T follicular helper cell (primary cell): ENCODE measurements at places on chromosomes 7 and 10.

- no peak for DNase-seq
These were observed 241.6 kb upstream of the MKI67 start for GRCh38 chr10:128367807-128368206.

GRCh38 chr7:18518555-18518954 is 23.0 kb downstream of the HDAC9 start:
- no peak for DNase-seq

GRCh38 chr7:43072530-43072929 is 39.9 kb upstream of the HECW1 start:
- DNase-seq, result no peak

DNA sequence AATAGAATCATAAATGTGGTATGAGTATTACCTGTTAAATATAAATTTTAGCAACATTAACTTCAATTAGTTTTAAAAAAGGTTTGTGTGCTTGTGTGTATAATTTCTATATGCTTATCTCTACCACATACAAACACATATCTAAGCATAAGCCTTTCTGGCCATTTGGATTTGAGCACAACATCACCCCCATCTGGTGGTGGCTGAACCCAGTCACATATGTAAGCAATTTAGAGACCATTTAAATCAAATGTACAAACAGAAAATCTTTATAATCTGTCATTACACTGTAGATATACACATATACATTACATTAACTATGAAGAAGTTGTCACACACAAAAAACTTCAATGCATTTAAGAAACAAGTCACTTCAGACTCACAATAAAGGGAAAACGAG is 31.7 kb downstream of the GPR22 start:
- DNase-seq, result peak; percentile 2

DNA sequence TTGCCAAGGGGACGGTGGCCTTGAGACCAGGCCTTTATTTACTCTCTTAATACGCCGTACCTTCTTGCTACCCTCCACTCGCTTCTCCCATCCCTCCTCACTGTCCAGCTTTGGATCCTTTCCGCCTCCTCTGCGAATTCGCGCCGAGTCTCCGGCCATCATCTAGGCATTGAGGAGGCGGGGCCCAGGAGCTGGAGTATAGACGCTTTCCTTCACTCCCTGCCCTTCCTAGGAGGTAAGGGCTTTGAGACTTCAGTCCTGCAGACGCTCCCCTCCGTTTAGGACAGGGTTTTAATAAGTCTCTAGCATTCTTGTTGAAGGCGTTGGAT is 538 bp downstream of the TFAM start:
- no peak for DNase-seq

DNA sequence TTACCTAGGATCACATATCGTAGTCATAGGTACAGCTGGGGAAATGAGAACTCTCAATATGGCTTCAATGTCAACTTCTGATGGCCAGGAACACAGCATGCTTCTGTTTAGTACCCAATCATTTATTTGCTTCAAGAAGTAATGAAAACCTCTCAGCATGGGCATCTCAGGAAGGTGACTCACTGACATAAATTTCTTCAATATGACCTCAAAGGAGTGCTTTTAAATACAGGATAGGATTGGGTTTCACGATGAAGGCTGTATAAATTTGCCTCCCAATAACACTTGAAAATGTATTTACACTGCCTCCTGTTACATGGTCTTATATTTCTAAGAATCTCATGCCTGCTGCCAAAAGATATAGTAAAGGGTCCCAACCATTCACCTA is 15.1 kb downstream of the ITGA8 start:
- no peak for DNase-seq
